SK-N-SH (cell line): ENCODE measurements at places on chromosomes 5 and 9. TPM values are rescaled to one million over a fixed set of nuclear protein-coding genes. Genes with fewer than 3 reads are reported as not detected.

DNA sequence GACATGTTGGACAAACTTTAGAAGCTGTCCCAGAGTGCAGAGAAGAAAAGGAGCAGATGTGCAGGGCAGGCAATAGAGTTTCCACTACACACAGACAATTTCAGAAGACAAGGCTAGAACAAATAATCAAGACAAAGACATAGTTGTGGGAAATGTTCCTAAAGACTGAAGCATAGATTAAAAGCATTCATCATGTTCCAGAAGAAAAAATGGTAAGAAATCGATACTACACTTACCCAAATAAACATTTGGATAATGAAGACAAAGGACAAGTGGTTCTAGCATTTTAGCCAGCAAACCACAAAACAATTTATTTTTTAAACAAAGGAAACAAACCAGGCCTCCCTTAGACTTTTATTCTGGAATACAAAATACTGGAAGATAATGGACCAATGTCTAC lies 97.9 kb downstream of the FSTL4 start:
- DNase-seq = no peak

GRCh38 chr5:135217669-135218485 lies 181.2 kb downstream of the MACROH2A1 start:
- no peak for DNase-seq

PCDHGB5 gene
- polyA plus RNA-seq = 0.08 and 0.15 TPM in 2 replicates

- no peak for DNase-seq
Measured at GRCh38 chr5:71955723-71956122, 151.6 kb upstream of the MAP1B start.

DNAH5 gene
- polyA plus RNA-seq = 0.74 and 1.0 TPM in 2 replicates

DNA sequence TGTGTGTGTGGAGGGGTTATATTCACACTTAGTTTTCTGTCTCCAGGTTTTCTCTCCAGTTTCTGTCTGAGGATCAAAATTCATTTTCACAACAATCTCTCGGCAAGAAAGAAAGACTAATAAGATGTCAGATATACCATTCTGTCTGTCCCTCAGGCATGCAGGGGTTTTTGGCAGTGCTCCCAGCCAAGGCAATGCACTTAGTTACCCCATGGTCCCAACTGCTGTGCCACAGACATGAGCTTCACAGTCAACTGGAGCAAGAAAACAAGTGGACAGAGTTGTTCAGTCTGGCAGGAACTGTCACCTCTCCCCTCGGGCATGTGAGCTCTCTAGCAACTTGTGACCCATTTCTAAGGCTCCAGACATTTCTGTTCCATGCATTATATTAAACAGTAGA lies 101.7 kb upstream of the LHFPL2 start:
- DNase-seq = peak; percentile 55

GRCh38 chr9:109409773-109410397 lies 88.2 kb downstream of the PTPN3 start:
- peak; percentile 27 for DNase-seq

DNA sequence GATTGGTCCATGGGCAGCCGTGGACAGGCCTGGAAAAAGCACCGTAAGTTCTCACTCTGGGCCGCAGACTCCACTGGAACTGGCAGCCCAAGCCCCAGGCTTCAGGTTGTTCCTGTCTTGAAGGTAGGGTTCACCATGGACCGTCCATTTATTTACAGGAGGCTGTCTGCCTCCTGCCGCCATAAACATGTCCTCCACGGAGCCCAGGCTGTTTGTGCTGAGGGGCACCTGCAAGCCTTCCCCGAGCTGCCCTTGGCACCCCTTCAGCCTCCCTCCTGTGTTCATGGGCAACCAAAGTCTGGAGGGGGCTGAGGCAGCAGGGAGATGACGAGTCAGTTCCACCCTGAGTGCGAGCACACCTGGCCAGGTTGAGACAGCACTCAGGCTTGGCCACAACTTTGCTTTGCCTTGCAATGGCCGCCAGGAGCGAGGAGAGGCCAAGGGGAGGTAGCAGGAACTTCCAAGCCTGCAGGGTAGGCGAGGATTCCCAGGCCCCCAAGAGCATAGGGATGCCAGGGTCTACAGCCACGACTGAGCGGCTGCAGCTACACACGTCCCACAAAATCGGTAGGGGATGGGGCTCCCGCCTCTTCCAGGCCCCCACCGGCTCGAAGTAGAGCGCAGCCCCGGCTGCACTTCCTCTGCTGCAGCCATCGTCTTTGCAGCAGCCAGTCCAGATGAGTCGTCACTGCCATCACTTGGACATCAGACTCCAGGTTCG lies 1625.6 kb upstream of the ACO1 start:
- DNase-seq = no peak

DNA sequence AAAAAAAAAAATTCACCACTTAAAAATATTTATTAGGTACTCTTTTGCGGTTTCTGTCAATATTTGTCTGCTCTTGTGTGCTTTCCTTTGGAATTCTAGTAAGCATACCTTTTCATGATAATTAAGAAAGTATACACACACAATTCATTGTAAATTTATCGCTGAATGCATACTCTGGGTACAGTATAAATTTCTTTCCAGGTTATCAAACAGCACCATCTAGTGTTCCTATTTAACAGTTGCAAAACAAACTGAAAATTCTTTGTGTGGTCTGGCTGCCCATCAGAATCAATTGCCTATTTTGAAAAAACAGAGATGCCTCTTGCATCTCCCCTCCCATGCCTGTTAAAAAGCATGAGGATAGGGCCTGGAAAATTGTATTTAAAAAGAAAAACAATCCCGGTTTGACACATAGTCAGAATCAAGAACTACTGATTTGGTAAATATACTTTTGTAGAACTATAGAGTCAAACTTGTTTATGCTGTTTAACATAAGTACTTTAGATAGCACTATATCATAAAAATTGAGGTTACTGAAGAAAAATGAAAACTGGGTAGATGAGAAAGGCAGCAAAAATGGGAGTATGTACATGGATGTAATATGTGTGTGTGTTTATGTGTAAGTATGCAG lies 16.2 kb downstream of the PGGT1B start:
- DNase-seq = peak; percentile 42

DNA sequence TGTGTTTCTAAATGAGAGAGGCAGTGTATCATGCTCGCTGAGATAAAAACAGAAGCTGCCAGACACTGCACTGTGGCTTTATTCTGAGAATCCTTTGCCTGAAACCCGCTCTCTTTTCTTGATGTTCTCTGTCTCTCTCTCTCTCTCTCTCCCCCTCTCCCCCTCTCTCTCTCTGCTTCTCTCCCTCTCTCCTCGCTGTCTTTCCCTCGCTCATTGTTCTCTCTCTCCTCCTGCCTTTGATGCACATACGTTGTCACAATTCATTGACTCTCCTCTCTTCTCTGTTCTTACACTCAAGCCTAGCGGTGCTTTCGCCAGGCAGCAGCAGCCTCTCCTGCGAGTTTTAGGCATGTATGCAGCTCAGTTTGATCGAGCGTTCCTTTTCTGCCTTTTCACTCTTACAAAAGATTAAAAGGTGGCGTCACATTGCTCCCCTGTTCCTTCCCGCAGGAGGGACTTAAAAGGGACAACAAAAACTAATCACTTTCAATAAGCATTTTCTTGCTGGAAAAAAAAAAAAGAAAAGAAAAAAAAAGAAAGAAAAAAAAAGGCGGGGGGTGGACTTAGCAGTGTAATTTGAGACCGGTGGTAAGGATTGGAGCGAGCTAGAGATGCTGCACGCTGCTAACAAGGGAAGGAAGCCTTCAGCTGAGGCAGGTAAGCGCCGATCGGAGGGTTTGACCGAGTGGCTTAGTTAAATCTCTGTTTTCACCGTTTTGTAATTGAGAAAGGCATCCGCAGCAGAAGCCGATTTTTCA lies 717.9 kb upstream of the WWC1 start:
- peak; percentile 20 for DNase-seq

- no peak for DNase-seq
Measured at GRCh38 chr5:44783634-44784315, 25.0 kb upstream of the MRPS30 start.

DNA sequence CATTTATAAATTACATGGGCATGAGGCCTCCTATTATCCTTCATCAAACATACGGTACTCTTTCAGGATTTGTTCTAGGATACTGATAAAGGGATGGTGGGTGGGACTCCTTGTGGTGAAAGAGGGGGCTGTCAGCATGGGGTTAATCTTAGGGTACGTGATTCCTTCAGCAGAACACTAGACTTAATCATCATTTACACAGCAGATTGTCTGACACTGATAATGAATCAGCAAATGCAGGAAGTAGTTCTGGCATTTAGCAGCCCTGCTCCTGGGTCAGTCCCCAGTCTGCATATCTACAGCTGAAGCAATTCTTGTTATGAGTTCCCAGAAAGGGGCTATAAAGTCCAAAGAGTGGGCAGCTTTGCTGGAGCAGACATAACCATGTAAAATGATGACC lies 384.6 kb downstream of the SPOCK1 start:
- peak; percentile 37 for DNase-seq

TLN1 gene
- polyA plus RNA-seq = 91.8 and 115 TPM in 2 replicates

DNA sequence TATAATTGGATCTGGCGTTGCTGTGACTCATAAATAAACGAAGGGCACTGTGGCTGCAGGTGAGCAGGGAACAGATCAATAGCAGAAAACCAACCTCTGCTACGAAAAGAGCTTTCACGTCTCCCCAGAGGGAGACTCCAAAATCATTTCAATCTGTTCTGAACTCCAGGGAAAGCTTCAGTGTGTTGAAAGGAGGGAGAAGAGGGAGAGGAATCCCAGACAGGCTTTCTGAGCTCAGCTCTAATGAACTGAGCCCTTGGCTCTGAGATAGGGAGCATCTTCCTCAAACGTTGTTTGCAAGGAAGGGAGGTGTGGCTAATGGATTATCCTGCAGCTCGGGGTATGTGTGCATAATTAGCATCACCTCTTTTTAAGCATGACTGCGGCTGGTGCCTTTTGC lies 288.0 kb upstream of the IRX4 start:
- no peak for DNase-seq

DNA sequence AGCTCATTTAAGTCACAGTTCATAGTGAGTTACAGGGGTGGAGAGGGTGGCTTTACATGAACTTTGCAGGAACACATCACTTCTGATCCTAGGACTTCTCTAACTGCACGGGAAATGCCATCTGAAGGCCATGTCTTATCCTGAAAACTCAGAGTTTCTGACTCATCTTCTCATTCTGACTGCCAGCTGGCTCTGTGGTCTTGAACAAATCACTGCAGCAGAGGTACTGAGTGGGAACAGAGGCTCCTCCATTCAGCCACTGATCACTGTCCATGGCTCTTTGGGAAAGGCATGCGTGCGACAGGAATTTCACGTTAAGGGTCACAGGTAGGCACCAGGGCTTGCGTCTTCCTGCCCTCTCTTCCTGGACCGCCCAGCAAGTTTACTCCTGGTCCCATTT lies 114.6 kb upstream of the LRRTM2 start:
- no peak for DNase-seq

GRCh38 chr5:96640696-96641095 lies 21.5 kb upstream of the CAST start:
- no peak for DNase-seq

- peak; percentile 59 for DNase-seq
Measured at GRCh38 chr9:130995086-130996011, 13.6 kb upstream of the LAMC3 start.

DNA sequence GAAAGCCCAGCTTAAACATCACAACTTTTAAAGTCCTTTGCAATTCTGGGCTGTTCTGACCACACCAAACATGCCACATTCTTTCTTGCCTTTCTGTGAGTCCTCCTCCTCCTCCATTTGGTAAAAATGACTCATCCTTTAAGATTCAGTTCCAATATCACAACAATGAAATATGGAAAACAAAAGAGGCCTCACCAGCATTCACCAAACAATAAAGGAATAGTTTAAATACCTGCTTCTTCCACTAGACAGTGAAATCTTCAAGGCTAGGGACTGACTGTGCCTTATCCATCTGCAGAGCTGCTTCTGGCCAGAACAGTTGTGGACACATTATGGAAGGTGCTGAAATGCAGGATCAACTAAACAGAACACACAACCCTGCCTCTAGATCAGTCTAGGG lies 36.0 kb downstream of the NR6A1 start:
- no peak for DNase-seq

GRCh38 chr9:110443866-110444220 lies 106.2 kb upstream of the TXNDC8 start:
- no peak for DNase-seq

DNA sequence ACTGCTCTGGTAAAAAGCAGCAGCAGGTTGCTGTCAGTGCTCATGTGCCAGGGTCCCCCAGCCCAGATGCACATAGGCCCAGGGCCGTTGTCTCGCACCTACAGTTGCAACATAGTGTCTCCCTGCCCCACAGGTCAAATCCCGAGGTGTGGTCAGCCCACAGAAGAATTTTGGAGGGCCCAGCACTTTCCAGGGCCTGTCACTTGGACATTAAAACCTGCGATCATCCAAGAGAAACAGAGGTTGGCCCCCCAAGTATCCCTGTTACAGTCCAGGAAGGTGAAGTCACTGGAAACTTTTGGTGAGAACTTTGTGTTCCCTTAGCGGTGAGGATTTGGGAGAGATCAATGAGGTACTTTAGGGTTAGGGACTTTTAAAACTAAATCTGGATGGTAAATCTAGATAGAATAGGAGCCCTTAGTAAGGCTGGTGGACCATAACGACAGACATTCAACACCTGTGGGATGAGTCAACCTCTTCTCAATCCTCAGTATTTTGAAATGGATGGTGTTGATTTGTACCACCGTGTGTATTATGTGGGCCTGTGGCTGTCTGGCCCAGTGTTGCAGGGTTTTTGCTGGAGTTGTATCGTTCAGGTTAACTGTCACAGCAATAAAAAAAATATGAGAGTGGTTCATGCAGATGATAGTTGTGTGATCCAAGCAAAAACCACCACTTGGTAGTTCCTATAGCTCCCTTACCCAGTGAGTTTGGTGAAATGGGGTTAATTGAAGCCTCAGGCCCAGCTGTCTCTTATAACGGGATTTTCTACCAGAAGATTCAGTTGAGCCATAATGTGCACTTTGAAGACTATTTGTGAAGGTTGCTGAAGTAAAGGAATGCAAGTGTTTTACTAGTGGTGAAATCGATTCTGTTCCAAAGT lies 19.2 kb downstream of the OR2S2 start:
- no peak for DNase-seq

FOXD4L3 gene
- 0.06 and 0.10 TPM in 2 replicates for polyA plus RNA-seq

- no peak for DNase-seq
Measured at GRCh38 chr9:127724012-127724411, 8.1 kb downstream of the TTC16 start.

- no peak for DNase-seq
Measured at GRCh38 chr5:132397224-132397623, 27.7 kb downstream of the SLC22A5 start.

TAF11L7 gene
- not detected in 2 replicates for polyA plus RNA-seq

DNA sequence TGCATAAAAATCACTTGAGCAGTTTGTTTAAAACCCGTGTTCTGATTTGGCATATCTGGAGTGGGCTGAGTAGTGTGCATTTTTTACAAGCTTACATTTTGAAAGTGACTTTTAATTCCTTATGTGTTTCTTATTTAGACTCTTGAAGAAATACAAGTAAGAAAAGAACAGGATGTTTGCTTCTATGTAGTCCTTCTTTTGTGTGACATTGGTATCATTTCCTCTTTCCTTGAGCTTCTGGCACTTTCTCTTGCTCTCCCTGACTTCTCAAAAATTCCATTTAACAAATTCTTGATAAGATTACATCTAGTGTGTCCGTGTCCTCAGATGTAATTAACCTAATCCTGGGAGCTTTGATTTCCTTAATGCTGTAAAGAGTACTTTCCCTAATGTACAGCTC lies 12.5 kb downstream of the GARNL3 start:
- no peak for DNase-seq

CER1 gene
- not detected in 2 replicates for polyA plus RNA-seq

RC3H2 gene
- polyA plus RNA-seq = 12.4 and 15.2 TPM in 2 replicates
